ENCODE measurements at places on chromosomes 11 and 22. TPM values are rescaled to one million over a fixed set of nuclear protein-coding genes. Genes with fewer than 3 reads are reported as not detected.

DNA sequence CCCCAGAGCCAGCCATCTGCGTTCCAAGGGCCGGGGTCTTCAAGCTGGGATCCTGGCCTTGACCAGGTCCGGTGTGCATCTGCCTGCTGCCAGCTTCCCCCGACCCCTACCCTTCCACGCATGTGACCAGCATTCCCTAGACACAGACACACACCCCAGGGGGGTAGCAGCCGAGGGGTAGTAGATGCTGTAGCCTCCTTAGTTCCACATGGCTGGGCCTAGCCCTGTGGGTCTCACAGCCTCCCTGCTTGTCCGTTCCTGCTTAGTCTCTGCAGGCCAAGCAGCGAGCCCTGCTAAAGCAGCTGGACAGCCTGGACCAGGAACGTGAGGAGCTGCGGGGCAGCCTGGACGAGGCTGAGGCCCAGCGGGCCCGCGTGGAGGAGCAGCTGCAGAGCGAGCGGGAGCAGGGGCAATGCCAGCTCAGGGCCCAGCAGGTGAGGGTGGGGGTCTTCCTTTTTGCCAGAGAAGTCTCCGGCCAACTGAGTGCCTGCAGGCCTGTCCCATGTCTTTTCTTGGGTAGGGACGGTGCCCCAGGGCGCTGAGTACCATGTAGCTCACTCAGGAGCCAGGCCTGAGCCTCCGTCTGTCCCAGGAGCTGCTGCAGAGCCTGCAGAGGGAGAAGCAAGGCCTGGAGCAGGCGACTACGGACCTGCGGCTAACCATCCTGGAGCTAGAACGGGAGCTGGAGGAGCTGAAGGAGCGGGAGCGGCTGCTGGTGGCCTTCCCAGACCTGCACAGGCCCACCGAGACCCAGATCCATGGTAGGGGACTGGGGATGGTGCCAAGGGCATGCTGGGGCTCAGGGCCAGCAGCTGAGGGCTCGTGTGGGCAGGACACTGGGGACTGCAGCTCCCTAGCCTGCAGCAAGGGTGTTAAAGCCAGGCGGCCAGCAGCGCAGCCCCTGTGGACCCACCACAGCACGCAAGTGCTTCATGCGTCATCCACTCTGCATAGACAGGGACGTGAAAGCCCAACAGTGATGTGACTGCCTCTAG, 13.6 kb downstream of the RNF215 start:
- peak overlapping the region; percentile 53 for H3K27ac ChIP-seq
- H3K4me3 ChIP-seq: no peak overlapping the region
- no peaks in the 10 kb centered on the region for H3K4me1 ChIP-seq
- no peaks in the 10 kb centered on the region for H3K36me3 ChIP-seq
- H3K27me3 ChIP-seq: no peaks in the 10 kb centered on the region

DNA sequence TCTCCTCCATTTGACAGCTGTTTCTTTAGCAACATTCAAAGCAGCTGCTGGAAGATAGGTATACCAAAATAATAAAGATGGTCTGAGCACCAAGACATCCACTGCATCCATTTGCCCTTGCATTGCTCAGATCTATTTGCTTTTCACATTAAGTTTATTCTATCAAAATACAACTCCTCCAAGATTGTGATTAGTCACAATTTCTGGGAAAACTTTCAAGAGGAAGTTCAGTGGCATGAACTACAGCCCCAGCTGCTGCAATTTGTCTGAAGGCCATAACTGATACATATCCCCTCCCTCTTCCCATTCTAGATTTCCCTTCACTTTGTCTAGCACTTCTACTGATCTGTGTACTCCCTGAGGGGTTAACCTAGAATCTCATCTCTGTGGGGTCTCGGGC, 117.5 kb upstream of the CEP126 start:
- H3K4me1 ChIP-seq: no peaks in the 10 kb centered on the region
- no peaks in the 10 kb centered on the region for H3K36me3 ChIP-seq
- no peak for DNase-seq
- H3K27me3 ChIP-seq: no peaks in the 10 kb centered on the region
- no peak overlapping the region for H3K27ac ChIP-seq
- no peak overlapping the region for H3K4me3 ChIP-seq

- no peak for DNase-seq
- H3K4me3 ChIP-seq: no peak overlapping the region
- no peaks in the 10 kb centered on the region for H3K27me3 ChIP-seq
- no peak overlapping the region for H3K27ac ChIP-seq
- H3K36me3 ChIP-seq: no peaks in the 10 kb centered on the region
These were observed 15.0 kb downstream of the PTPRJ start for GRCh38 chr11:47995360-47995769.

UBQLN3 gene
- 0.24 TPM for total RNA-seq

OR10S1 gene
- total RNA-seq: not detected
